ENCODE measurements at places on chromosomes 1 and 21. TPM values are rescaled to one million over a fixed set of nuclear protein-coding genes. Genes with fewer than 3 reads are reported as not detected.

Gene CHODL
- total RNA-seq = under 0.01 TPM

Gene KCNN3
- total RNA-seq = not detected

Gene PGBD5
- total RNA-seq = 0.17 TPM

Gene KAZN
- 5.0 TPM for total RNA-seq

Gene TFF2
- not detected for total RNA-seq

Gene EEIG2
- total RNA-seq = 27.2 TPM

Gene KRTAP10-4
- not detected for total RNA-seq

Gene ADCY10
- total RNA-seq = under 0.01 TPM

Gene LMX1A
- not detected for total RNA-seq

Gene NBPF10
- total RNA-seq = 5.1 TPM

Gene ST6GALNAC5
- total RNA-seq = 1.3 TPM

Gene MMEL1
- 0.33 TPM for total RNA-seq

Gene IGSF3
- total RNA-seq = under 0.01 TPM

Gene CFHR3
- total RNA-seq = 0.26 TPM

Gene KRTAP20-2
- not detected for total RNA-seq

Gene IFI44L
- total RNA-seq = 2.1 TPM

Gene SAMSN1
- not detected for total RNA-seq

Gene ACKR1
- not detected for total RNA-seq

Gene TTC39A
- total RNA-seq = 0.51 TPM

Gene OR2M4
- total RNA-seq = not detected

Gene CD1B
- not detected for total RNA-seq

All from fibroblast of lung (primary cell).